Anterior cingulate cortex (tissue), 58 donors: ENCODE measurements at places on chromosomes 7 and 10.
A peak's percentile ranks its signal among the peaks of the same experiment; 100 is the strongest.

DNA sequence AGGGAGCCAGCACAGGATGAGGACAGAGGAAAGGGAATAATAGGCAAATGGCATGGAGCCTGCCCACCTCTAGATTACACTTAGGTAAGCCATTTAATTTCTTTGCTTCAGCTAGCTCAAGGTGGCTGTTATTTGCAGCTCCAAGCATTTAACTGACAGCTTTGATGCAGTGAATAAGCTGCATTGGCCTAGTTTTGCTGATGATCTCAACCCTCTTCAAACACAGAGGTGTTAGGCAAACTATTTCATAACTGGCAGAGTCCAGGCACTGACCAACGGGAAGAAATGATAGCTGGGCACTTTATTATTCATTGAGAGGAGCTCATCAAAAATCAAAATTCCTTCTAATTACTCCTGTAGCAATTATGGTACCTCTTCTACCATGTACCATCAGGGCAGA is 317.4 kb downstream of the BMPER start:
- DNase-seq, result no peak

DNA sequence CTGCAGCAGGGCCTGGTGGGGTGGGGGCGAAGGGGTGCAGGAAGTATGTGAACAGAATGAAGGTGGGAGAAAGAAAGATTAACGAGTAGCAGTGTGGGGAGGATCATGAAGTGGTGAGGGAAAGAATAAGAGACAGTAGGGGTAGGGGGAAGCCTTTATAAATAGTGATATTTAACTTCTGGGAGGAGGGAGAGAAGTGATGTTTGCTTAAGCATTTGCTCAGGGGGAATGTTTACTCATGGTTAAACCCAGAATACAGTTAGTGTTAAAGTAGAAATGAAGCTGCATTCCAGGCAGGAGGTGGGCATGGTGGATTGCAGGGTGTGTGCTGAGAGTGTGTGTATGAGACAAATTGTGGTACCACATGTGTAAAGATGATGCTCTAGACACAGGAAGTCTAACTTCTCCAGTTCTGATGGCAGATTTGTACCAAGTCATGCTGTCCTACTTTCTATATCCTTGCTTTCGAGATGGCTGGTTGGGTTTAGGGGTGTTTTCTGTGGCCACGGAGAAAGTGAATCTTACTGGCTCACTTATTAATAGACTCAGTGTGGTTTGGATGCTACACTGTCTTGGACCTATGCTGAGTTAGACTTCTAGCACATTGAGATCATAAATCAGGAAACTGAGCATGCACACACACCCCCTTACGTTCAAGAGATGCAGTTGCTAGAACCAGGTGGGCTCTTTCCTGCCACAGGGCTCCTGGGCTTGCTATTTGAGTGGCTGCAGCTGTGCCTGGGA is 10.6 kb upstream of the DNMBP start:
- DNase-seq, result no peak

GRCh38 chr7:18770154-18770811 is 274.7 kb downstream of the HDAC9 start:
- DNase-seq, result no peak

- no peak for DNase-seq
Measured at GRCh38 chr7:132697003-132697402, 120.7 kb upstream of the PLXNA4 start.

GRCh38 chr7:70935854-70936253 is 196.1 kb upstream of the GALNT17 start:
- DNase-seq, result no peak

DNA sequence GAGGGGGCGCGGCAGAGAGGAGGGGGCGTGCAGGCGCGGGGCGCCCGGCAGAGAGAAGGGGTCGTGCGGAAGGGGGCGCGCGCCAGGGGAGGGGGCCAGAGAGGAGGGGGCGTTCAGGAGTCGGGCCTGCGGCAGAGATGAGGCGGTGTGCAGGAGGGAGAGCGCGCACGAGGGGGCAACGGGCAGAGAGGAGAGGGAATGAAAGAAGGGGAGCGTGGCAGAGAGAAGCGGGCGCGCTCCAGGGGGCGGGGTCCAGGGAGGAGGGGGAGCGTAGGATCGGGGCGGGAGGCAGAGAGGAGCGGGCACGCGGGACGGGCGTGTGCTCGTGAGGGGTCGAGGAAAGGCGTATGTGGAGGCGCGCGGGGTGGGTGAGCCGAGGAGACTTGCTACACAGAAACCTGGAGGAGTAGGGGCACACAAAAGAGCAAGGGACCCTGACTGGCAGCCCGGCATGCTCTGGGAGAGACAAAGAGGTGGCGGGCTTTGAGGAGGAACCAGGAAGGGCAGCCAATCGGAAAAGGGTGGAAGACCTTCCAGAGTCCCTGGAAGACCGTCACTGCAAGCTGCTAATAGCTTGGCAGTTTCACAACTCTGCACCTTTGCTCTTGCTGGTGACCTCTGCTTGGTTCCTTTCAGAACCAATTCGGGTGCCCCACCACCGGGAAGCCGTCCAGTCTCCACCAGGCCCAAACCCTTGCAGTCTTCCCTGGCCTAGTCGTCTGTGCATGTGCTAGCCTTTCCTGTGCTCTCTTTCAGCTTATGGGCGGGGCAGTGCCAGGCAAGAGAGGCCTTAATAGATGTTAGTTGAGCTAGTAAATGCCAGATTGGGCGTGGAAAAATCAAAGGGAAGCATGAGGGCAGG is 639 bp downstream of the DYDC2 start:
- no peak for DNase-seq

DNA sequence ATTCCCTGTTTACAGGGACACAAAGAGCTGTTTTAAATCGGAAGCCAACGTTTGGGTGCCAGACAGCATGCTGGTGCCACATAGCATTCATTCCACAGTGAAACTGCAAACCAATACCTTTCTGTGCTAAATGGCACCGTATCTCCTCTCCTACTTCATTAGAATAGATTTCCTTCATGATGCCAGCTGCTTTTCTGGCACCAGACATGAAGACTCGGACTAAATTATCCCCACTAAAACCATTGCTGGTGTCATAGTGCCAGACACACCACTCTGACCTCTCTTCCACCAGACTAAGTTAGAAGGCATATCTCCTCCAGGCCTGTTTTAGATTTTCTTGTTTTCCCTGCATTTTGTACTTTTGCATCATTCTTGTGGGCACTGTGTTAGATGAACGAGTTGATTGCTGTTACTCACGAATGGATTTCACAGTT is 155.1 kb downstream of the ETV1 start:
- DNase-seq, result no peak

DNA sequence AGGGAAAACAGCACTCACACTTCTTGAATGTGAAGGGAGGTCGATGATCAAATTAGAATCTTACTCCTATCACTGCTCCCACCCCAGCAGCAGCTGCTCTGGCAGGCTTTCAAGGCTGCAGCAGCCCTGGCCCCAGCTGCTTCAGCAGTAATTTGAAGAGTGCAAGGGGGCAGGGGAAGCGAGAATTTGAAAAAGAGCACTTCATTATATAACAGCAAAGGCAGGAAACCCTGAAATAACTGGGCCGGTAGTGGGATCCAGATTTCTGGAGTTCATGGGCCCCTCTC is 44.9 kb downstream of the MYPN start:
- peak; percentile 12 for DNase-seq
